Activated T-helper 1 cell treated with anti-CD3 and anti-CD28 coated beads, Interleukin-12 subunit alpha, Interleukin-12 subunit beta, Interleukin-2, Interleukin-4 antibody, amounts not matched to agents 30 ng/mL and 10 ng/mL and 1 ng/mL, durations not matched to agents 14 hours and 24 hours and 36 hours (primary cell): ENCODE measurements at places on chromosomes 7 and 10. TPM values are rescaled to one million over a fixed set of nuclear protein-coding genes. Genes with fewer than 3 reads are reported as not detected.

DNA sequence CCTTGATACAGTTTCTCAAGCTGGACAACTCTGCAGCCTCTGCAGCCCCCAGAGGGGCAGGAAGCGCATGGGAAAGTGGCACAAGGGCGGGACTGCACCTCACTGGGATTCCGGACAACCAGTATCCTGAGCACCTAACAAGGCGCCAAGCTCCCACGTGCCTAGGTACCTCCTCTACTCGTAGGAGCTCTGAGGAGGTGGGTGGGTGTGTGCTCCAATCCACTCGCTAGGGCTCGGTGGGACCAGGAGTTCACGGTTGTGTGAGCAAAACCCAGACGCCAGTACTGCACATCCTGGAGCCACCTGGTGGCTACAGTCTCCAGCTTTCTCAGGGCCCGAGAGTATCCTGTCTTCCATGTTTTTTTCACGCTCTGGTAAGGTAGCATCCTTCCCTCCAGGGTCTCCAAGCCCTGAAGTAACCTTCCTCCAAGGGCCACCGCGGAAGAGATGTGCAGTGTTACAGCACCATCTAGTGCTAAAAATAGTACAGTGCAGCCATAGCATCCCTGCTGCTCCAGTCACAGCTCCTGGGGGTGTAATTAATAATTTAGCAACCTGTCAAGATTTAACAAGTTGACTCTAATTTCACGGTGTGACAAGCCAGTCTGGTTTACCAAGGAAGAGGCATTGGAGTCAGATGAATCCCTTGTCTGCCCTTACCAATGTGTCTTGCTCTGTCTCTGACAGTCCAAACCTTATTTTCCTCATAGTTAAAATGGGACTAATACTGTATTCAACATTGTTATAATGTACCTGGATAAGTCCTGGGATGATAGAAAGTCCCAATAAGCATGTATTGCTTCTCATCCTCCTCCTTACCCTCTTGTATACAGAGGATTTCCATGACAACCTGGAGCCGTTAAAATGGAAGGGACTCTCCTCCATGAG, 70.4 kb downstream of the HERPUD2 start:
- peak; percentile 6 for DNase-seq

PODXL gene
- total RNA-seq, result 0.75 and 1.3 TPM in 2 replicates

THAP5 gene
- 37.2 and 39.9 TPM in 2 replicates for total RNA-seq

ENTPD7 gene
- total RNA-seq, result 11.0 and 11.1 TPM in 2 replicates

DNA sequence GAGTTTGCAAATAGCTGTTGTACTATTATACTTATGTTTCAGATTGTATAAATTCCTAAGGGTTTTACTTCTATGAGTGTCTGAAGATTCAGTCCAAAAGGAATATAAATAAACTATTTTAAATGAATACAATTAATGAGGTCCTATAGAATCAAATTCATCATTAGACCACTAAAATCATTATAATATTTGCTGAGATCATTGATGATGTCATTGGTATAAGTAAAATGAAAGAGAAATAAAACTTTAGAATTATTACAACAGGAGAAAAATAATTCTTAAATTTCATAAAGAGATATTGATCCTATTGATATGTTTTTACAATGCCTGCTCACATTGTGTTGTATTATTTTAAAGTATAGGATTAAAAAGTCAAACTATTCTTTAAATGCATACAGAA, 544.0 kb upstream of the ZWINT start:
- no peak for DNase-seq

GRCh38 chr10:75437693-75438092, 6.3 kb downstream of the LRMDA start:
- no peak for DNase-seq

- DNase-seq, result no peak
These were observed 90.8 kb upstream of the KLF6 start for GRCh38 chr10:3875842-3876235.

GRCh38 chr7:114309729-114310128, 104.9 kb upstream of the FOXP2 start:
- no peak for DNase-seq

GRCh38 chr7:30301751-30302150, 17.4 kb downstream of the ZNRF2 start:
- no peak for DNase-seq

EPHB6 gene
- total RNA-seq, result 5.6 and 6.0 TPM in 2 replicates

PROSER2 gene
- 0.29 and 0.39 TPM in 2 replicates for total RNA-seq

DNA sequence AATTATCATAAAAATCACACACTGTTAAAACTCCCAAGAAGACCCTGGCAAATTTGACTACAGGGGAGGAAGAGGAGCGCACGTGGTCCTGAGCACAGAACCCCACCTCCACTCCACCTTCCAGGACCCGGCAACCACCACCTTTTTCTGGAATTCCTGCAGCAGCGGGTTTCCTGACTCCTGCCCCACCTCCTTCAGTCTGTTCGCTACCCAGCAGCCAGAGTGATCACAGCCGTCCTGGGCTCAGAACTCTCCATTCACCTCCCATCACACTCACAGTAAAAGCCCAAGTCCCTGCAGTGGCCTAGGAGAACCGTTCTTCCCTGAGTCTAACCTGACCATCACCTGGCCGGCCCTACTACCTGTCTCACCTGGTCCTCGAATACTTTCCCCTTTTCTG, 107.4 kb upstream of the FAM204A start:
- no peak for DNase-seq

DNA sequence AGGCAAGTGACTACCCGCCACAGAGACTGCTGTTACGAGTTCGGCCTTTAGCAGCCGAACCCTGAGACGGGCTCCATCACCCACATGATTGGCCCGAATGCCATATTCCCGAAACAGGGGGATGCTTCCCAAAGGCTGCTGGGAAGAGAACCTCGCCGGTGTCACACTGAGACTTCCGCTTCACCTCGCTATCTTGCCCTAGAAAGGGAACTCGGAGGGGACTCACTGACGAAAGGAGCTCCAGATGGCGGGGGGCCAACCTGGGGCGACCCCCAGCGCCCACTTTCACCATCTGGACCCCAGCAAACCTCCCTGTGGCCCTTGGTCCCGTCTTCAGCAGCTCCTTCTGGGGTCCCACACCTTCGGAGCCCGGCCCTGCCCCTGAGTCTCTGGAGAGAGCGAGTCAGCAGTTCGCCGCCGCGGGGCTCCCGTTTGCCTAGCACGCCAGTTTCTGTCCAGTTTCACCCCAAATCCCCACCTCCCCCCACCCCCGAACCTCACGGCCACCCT, 529 bp downstream of the HPS1 start:
- DNase-seq, result peak; percentile 23

GRCh38 chr7:27122077-27122910, 8.3 kb downstream of the HOXA4 start:
- DNase-seq, result no peak

GRCh38 chr10:114604357-114605130, 53.5 kb downstream of the ABLIM1 start:
- no peak for DNase-seq

ZNF777 gene
- 19.0 and 19.3 TPM in 2 replicates for total RNA-seq

DNA sequence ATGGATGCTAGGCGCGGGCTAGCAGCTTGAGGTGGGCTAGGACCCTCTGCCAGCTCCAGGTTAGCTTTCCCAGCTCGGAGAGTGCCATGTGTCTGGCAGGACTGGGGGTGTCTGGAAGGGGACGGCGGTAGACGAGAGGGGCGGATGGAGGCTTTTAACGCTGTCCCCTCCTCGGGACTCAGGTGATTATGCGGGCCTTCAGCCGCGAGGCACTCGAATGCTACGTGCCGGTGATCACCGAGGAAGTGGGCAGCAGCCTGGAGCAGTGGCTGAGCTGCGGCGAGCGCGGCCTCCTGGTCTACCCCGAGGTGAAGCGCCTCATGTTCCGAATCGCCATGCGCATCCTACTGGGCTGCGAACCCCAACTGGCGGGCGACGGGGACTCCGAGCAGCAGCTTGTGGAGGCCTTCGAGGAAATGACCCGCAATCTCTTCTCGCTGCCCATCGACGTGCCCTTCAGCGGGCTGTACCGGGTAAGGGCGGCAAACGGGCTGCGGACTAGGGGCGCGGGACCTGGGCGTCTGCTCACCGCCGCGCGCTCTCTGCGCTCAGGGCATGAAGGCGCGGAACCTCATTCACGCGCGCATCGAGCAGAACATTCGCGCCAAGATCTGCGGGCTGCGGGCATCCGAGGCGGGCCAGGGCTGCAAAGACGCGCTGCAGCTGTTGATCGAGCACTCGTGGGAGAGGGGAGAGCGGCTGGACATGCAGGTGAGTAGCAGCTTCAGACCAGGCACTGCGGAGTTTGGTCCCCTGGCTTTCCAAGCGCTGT, 1.1 kb downstream of the CYP26A1 start:
- DNase-seq, result no peak

DNA sequence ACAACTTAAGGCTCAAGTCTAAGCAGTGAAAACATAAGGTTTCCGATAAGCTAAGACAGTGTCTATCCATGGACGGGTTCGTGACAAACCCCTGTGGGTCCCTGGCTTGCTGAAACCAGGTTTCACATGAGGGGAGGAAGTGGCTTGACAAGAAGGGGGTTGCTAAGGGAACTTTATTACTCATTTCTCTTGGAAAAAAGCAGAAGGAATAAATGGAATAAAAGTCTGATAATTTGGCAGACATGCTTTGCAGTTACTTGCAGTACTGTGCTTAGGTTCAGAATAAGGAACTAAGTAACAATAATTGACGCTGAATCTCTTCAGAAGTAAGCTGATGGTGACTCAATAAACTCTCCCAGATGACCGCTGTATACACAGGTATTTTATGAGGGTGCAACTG, 34.7 kb downstream of the RBM17 start:
- no peak for DNase-seq

EVX1 gene
- not detected in 2 replicates for total RNA-seq

DNA sequence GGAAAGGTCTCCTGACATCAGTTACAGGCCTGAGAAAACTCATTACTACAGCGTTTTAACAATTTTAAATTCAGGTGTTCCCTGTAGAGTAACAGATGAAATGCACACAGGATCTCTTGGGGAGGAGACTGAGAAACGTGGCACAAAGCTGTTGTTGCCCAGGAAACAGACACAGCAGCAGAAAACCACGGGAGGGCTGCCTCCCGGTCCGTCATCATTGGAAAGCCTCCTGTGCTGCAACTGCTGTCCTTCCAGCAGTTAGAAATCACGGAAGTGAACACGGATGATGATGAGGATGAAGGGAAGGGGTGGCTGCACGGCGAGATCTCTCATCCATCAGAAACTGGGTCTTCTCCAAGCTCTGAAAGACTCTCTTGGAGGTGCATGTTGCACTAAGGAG, 94.6 kb upstream of the RNF32 start:
- DNase-seq, result no peak

- no peak for DNase-seq
These were observed 73.8 kb downstream of the IQUB start for GRCh38 chr7:123460616-123461015.

DNA sequence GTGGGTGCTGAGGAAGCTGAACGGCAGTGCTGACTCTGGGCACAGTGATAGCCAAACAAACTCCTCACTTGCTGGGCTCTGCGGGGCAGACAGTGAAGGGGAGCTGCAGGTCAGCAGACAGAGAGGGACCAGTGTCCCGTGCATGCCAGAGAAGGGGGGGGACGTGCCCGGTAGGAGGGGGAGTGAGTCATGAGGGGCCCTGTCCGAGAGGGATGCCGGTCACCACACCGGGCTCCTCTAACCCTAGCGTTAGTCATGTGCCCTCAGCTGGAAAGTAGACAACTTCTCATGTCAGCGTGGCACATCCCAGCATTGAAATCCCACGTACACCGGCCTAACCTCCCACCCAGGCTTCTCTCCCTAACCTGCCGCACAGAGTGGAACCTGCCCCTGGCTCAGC, 117.1 kb upstream of the DPP6 start:
- DNase-seq, result no peak

DNA sequence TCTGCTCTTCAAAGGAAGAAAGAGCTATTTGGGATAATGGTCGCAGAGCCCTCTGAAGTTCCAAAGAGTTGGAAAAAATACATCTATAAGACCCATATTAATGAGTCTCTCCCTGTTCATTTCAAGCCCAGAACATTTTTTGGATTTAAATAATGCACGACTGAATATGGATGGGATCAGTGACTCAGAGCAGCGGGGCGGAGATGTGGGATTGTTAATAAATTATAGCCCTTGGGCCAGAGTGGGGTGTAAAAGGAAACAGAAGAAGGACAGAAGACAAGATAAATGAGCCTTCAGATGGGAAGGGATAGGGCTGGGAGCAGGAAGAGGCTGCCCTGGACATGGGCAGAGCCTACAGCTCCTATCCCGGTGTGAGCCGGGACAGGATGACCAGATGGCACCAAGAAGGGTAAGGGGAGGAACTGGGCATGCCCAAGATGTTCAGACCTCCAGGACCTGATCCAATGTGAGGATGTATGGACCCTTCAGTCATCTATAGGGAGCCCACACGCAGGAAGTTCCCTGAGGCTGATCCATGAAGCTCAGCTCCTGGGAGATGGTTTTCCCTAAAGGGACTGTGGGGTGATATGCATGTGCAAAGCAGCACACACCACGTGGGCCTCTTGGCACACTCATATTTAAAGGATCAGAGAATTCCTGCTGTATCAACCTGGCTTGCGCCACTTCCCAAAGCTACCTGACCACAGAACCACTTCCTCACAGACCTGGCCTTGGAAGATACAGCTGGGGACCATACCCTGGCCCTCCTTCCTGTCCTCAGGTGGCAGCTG, 96.1 kb upstream of the PLXNA4 start:
- DNase-seq, result no peak

HOXA9 gene
- total RNA-seq, result not detected in 2 replicates

DNA sequence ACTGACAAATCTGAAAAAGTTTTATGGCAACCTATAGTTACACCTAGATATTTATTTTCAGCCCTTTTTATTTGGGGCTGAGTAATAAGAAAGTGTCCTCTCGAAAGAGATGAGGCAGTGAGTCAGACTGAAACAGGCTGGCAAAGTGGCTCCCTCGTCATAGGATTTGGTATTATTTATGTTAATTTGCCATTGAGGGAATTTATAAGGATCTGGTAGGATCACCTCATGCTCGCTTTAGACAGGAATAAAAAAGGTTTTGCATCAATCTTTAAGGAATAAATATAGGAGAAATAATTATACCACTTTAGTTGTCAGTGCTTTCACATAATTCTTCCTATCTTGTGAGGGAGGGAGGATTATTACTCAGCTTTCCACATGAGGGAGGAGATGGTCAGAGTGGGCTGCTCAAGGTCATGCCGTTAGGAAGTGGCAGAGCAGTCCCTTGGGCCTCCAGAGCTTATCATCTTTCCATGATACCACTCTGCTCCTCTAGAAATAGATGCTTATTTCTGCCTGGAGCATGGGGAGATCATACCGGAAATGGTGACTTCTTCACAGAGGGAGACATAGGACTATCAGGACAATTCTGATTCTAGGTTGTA, 356.8 kb downstream of the GPR158 start:
- DNase-seq, result no peak

VWDE gene
- 1.6 and 1.7 TPM in 2 replicates for total RNA-seq

GRCh38 chr10:1257274-1257673, 201.1 kb downstream of the WDR37 start:
- no peak for DNase-seq

- no peak for DNase-seq
These were observed 357.6 kb downstream of the DPP6 start for GRCh38 chr7:154409703-154410311.

- DNase-seq, result no peak
These were observed 284.7 kb downstream of the HDAC9 start for GRCh38 chr7:18780266-18780665.
